Nephron progenitor cell (in vitro differentiated cells): ENCODE measurements at places on chromosomes 3 and 15.

GRCh38 chr15:66773129-66773873 is 71.3 kb downstream of the SMAD6 start:
- peak; percentile 44 for DNase-seq

- no peak for DNase-seq
Measured at GRCh38 chr3:13750731-13751130, 129.1 kb downstream of the WNT7A start.

- DNase-seq, result no peak
Measured at GRCh38 chr3:181917027-181917426, 205.3 kb downstream of the SOX2 start.

DNA sequence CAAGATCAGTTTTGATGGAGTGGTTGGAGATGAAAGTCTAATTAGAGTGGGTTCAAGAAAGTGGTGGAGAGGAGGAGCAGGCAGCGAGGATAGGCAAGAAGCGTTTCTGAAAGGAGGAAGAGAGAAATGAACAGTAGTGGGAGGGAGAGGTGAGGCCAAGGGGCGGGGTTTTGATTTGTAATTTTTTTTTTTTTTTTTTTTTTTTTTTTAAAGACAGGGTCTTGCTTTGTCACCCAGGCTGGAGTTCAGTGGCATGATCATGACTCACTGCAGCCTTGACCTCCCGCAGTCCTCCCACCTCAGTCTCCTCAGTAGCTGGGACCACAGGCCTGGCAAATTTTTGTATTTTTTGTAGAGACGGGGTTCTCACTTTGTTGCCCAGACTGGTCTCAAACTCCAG is 36.6 kb downstream of the MRAS start:
- DNase-seq, result no peak

DNA sequence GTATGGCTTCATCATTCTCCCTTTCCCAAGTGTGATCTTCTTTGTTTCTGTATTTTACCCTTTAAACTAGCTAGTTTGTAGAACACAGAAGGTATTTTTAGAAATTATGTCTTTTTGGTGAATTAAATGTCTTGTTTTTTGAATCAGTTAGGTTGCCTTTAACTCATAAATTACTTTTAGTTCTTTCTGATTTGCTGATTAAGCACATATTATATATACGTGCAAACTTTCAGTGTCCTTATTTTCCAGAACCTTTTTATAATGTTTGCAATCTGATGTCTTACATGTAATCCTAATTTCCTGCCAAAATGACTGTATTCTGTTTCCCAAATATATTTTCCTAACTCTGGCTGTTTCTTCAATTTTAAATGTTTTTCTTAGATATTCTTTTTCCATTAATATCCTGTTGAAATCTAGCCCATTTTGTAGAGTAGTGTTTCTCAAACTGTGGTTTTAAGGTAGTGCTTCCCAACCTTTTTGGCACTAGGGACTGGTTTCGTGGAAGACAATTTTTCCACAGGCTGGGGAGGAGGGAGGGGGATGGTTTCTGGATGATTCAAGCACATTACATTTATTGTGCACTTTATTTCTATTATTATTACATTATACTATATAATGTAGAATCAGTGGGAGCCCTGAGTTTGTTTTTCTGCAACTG is 51.8 kb downstream of the CHD2 start:
- DNase-seq, result no peak

DNA sequence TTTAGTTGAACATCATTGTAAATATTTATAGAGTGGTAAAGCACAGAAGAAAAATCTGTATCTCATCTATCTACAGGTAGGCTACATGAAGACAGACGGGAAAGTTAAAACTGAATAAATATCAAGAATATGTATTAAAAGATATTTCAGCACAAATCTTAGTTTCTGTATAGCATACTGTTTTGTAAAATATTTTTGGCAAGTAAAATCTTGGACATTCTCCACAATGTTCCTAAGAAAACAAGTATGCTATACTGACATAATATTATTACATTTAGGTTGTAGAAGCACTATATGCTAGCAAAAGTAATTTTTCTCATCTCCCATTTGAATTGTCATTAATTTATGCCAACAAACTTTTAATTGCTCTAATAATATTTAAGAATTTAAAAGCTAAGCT is 326.4 kb upstream of the ARL6 start:
- no peak for DNase-seq

DNA sequence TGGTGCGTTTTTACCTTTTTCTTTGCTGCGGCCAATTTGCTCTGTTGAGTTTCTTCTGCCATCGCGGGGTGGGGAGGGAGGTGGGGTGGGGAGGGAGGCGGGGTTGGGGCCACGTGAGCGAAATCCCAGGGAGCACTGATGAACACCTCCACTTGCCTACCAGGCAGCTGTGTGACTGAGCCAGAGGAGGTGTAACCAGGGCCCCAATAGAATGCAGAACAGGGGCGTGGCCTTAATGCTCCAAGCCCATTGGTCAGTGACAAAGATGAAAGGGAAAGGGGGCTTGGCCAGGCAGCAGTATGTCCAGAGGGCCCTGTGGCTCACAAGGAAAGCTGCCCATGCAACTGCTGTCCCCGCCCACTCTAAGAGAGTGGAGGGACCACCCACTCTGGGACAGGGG is 21.4 kb upstream of the OR4F6 start:
- DNase-seq, result no peak

DNA sequence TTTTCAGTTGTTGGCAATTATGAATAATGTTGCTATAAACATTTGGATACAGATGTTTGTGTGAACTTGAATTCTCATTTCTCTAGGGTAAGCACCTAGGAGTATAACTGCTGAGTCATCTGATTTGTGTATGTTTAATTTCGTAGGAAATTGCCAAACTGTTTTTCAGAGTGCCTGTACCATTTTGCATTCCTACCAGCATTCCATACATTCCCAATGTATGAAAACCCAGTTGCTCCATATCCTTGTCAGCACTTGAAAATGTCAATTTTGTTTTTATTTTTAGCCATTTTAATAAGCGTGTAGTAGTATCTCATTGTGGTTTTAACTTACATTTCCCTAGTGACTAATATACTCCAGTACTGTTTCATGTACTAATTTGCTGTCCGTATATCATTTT is 98.5 kb upstream of the TSC22D2 start:
- no peak for DNase-seq

DNA sequence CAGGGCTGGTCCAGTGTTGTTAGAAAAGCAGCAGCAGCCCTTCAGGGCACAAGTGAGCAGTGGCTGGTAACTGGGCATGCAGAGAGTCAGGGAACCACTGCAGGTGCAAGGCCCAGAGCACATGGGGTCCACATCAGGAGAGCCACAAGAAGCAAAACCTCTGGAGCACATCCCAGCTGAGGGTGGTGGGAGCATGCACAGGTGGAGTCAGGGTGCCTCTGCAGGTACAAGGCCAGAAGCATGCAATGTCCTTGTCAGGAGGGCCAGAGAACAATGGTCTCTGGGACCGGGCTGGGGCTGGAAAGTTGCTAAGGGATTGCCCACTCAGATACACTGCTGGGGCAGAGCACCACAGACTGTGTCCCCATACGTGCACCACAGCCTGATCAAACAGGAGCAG is 226.1 kb upstream of the UBE2E2 start:
- no peak for DNase-seq

DNA sequence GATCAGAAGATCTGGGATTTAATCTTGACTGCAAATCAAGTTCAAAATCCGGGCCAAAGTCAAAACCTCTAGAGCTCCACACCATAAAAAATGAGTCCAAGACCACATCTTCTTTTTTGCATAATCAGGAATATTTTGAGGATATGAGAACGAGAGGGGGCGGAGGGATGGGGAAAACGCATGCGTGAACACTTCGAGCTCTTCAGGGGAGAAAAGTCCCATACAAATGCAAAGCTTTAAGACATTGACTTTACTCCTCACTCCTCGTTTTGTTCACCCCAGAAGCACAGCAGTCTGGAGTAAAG is 68.2 kb downstream of the SUMF1 start:
- no peak for DNase-seq

DNA sequence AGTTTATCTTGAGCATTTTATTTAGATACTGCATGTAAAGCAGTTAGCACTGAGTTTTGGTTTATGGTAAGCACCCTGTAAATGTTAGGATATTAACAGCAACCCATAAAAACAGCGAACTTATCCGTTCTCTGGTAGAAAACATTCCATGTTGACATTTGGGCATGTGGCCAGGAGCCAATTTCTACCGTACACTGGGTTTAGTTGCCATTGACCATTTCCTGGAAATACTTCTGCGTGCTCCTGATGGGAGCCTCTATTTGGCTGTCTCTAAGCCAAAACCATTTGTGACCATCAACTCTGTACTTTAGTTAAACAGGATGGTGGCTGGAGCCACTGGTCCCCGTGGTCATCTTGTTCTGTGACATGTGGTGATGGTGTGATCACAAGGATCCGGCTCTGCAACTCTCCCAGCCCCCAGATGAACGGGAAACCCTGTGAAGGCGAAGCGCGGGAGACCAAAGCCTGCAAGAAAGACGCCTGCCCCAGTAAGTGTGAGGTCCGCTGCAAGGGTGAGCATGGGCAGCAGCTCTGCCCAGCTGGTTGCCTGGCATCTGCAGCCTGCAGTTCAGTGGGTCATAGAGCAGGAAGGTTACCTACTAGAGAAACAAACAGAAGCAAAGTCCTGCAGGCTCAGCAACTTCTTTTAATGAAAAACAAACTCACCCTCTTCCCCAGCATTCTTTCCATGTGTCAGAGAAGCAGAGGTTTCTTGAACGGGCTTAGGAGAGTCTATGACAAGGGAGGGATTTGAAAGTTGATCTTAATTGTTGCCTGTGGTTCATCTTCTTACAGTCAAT is 7.1 kb downstream of the THBS1 start:
- no peak for DNase-seq

DNA sequence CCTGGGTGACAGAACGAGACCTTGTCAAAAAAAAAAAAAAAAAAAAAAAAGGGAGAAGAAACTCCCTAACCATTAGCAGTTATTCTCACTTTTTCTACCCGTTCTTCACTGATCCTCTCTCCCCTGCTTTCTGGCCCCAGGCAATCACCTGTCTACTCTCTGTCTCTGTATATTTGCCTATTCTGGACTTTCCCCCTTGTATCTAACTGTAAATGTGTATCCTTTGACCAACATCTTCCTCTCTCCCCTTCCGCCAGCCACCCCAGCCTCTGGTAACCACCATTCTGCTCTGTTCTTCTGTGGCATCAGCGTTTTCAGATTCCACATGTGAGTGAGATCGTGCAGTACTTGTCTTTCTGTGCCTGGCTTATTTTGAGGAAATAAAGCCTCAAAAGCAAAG is 6.9 kb downstream of the CYFIP1 start:
- DNase-seq, result no peak

- DNase-seq, result no peak
Measured at GRCh38 chr3:27927882-27928281, 205.8 kb upstream of the EOMES start.

DNA sequence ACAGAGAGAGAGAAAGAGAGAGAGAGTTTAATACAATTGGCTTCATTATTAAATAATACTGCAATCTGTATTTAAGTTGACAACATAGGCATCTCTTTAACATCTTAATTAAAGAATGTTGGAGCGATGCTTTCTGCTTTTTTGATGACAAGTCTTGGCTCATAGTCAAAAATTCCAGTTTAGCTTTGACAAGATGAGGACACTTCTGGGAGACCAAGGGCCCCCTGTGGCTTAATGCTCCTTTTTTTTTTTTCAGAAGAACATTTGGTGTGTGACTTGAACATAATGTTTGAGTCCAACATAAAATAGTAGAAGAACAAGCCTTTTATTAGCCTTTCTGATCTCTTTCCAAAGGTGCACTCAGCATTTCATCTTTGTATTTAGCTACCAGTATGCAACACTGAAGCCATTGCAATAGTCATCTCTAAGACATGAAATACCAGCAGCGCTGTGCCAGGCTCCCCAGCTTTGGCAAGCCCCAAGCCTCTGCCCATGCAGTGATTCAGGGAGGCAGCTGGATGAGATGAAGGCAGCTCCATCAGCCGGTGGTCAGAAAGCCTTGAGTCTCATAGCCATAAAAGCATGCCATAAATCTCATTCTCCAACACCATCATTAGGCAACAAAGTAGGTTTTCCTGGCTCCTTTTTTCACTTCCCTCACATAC is 349.4 kb upstream of the SEMA6D start:
- no peak for DNase-seq

- DNase-seq, result no peak
Measured at GRCh38 chr3:90062631-90063200, 955.3 kb downstream of the EPHA3 start.

GRCh38 chr3:129645286-129645685 is 38.8 kb upstream of the PLXND1 start:
- no peak for DNase-seq

DNA sequence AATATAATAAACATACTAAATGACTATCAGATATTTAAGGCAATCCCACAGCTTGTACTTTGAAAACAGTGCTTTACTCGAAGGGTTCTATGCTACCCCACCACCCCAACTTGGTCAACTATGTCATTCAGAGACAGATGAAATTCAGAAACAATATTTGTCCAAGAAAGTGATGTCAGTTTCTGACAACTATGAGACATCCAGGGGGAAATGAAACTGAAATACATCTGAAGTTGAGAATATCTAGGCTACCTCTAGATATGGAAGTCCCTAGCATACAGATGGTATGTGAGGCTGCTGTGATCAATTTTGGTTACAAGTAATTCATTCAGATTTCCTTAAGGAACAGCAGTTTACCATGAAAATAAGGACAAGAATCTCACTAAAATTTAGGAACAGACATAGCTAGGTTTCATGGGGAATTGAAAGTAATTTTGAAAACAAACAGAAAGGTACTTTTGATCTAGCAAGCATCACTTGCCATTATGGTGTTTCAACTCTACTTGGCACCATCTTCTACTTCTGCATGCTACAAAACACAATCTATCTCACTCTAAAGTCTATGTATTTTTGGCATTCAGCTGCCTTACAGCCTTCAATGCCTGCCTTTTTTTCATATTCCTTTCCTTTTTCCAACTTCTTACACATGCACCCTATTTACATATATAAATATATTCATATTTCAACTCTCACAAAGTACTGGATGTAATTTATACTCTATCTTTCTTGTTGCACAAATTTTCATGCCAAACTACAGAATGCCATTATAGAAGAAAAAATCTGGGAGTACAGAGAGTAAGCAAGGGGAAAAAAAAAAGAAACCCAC is 21.7 kb downstream of the ATG3 start:
- no peak for DNase-seq

DNA sequence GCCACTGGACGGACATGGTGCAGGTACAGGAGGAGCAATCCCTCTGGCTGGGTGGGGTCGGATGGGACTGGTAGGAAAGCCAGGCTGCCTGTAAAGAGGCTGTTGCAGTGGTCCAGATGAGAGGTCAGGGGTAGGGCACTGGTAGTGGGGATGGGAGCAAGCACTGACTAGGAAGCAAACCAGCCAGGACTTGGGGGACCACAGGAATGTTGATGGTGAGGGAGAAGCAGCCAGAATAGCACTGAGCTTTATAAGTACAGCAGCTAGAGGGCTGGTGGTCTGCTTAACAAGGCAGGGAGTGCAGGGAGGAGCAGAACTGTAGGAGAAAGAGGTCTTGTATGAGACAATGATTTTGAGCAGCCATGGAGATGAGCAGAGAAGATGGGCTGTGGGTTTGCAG is 38.7 kb upstream of the PTPN23 start:
- DNase-seq, result no peak

DNA sequence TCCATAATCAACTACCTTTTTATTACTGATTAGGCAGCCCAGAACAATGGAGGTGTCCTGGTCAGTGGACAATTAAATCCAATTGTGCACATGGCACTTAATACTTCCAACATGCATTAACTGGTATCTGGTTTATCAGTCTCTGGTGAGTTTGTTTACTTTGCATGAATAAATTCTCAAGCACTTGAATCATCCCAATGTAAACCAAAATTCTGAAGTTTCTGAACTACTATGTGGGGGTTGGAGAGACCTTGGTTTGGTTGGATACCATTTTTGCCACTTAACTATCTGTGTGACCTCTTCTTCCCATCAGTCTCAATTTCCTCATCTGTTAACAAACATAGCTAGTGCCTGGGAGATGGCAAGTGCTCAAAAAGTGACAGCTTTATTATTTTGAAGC is 70.5 kb upstream of the MAP4 start:
- DNase-seq, result no peak
